ENCODE measurements at places on chromosomes 2 and 18.

DNA sequence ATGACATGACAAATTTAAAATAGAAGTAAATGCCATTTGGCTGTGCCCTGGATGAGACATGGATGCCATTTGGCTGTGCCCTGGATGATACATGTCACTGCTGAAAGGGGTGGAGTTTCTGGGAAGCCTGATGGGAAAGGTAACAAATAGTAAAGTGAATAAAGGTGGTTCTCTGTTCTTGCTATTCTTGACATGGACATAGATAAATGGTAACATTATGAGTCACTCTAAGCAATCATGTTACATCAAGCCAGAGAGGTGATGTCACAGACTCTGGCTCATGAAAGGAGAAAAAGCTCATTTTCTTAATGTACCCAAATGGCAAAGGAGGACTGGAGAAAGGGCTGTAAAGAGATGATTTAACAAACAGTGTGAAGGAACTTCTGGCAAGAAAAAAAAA, 86.4 kb downstream of the EML6 start:
- no peak for DNase-seq

DNA sequence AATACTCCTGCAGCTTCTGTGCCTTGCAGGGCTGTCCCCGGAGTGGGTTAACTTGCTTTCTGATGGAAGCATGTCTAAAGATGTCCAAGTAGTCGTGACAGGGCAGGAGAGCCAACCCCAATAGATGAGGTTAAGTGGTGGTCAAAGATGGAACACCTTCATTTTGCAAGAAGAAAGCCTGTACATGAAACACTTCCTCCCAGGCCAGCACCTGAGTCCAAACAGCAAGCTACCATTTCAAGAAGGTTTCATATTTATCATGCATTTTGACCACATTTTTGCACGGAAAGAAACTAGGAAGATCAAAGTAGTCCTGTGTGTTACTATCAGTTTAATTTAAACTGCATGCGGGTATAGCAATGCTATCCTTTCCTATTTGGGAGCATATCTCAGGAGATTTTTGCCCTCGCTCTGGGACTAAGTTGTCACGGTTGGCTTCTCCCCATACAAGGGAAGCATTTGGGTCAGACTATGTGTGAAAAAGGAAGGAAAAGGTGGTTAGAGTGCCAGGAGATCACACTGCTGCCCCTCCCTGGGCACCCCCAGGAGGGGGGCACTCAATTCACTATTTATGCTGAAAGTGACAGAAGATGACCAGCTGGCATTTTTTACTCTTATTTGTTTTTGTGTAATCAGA, 187.6 kb downstream of the ZNF521 start:
- DNase-seq, result no peak

GRCh38 chr2:195664528-195664927, 7.5 kb downstream of the SLC39A10 start:
- no peak for DNase-seq

DNA sequence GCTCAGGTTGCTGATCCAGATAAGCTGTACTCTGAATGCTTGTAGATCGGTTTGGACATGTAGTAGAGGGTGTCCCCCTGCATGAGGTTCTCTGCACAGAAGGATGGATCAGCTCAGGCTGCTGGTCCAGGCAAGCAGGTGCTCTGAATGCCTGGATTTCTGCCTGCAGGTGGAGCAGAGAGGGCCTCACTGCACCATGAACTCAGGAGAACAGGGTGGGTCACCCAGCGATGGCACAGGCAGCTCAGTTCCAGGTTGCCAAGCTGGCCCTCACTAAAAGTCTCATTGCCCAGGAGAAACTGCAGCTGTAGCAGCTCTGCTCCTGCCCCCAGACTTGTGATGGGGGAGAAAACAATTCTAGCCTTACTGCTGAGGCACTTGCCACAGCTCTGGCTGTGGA, 491.8 kb downstream of the XIRP2 start:
- no peak for DNase-seq

GRCh38 chr18:25350489-25351251, 1.3 kb downstream of the ZNF521 start:
- DNase-seq, result peak; percentile 78

DNA sequence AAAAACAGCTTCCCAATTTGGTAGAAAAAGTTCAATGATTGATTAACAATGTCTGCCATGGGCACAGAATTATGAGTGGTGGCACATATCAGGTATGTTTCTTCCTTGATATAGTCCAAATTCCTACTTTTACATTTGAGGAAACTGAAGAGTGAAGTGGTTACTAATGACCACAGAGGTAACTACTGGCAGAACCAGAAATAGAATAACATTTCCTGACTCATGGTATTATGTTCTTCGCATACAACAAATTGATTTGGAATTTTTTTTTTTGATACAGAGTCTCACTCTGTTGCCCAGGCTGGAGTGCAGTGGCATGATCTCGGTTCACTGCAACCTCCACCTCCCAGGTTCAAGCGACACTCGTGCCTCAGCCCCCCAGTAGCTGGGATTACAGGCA, 6.0 kb upstream of the NFE2L2 start:
- DNase-seq, result no peak

DNA sequence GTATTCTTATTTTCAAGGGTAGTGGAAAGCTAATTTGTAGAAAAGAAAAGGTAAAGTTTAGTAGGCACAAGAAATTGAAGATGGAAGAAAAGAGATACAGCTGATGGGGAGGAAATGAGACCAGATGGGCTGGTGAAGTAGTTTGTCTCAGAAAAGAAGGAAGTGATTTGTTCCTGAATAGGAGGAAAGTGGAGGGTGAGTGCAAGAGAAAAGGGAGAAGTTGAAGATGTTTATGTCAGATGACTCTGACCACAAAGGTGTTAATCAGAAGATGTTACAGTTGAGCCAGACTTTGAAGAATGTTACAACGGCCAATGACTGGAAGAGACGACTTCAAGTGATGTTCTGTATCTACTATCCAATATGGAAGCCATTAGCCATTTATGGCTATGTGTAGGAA, 21.2 kb downstream of the ZSCAN30 start:
- DNase-seq, result no peak

DNA sequence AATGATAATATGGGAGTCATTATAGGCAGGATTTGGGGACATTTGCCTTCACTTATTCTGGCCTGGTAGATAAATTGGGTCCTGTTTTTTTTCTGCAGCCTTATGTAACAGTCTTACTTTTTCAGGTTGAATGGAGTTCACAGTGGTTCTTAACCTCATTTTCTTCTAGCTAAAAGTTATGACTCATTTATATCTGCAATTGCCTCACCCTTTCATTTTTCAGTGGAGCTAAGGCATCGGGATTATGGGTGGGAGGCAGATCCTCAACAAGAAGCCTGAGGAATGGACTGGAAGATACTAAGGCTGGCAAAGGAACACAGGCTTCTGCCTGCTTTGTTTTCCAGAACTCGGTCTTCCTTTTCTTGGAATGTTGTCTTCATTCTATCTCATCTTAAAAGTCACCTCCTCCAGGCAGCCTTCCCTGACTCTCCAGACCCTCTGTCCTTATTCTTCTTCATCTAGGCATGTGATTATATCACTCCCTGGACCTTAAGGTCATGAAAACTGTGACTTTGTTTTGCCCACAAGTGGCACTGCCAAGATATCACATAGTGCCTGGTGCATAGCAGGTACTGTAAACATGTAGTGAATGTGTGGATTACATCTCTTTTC, 41.0 kb upstream of the ACSL3 start:
- no peak for DNase-seq

DNA sequence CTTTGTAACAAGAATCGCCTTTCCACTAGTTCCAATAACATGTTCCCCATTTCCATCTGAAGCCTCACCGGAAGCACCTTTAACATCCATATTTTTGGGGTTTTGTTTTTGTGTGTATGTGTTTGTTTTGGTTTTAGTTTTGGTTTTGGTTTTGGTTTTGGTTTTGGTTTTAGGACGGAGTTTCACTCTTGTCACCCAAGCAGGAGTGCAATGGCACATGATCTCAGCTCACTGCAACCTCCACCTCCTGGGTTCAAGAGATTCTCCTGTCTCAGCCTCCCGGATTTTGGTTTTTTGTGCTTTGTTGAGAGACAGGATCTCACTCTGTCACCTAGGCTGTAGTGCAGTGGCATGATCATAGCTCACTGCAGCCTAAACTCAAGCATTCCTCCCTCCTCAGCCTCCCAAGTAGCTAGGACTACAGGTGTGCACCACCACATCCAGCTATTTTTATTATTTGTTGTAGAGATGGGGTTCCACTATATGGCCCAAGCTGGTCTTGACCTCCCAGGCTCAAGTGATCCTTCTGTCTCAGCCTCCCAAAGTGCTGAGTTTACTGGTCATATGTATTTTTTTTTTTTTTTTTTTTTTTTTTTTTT, 36.3 kb downstream of the TGOLN2 start:
- DNase-seq, result no peak

GRCh38 chr2:230447455-230448451, 31.8 kb downstream of the SP100 start:
- no peak for DNase-seq

DNA sequence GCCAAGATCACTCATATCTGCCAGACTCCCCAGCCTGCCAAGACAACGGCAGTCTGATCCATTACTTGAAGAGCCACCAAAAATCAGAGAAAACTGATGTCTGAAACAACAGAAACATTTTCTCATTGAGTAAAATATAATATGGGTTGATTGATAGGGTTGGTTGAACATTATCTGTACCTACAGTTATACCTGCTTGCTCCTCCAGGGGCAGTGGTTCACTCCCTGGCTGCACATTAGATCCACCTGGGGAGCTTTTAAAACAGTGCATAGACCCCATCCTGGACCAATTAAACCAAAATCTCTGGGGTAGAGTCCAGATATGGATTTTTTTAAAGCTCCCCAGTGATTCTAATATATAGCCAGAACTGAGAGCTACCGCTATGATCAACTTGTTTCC, 43.6 kb upstream of the SLC14A2 start:
- DNase-seq, result no peak

GRCh38 chr2:134097740-134098139, 156.1 kb upstream of the MGAT5 start:
- no peak for DNase-seq

- no peak for DNase-seq
These were observed 197.2 kb upstream of the ID2 start for GRCh38 chr2:8484502-8485283.

DNA sequence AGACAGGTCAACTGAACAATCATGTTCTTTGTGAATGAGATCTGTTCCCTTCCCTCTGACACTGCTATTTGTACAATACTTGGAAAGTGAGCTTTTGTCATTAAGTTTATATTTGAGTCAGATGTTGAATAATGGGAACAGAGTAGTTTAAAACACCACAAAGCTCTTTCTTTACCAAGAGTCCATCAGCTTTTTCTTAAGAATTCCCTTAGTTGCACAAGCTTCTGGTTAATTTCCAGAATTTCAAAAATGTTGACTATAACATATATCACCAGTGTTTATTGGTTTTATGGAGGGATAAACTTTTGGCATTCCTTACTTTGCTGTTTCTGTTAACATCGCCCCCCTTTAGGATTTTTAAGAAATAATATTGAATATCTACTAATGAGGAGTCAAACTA, 403.7 kb downstream of the CCDC85A start:
- no peak for DNase-seq

DNA sequence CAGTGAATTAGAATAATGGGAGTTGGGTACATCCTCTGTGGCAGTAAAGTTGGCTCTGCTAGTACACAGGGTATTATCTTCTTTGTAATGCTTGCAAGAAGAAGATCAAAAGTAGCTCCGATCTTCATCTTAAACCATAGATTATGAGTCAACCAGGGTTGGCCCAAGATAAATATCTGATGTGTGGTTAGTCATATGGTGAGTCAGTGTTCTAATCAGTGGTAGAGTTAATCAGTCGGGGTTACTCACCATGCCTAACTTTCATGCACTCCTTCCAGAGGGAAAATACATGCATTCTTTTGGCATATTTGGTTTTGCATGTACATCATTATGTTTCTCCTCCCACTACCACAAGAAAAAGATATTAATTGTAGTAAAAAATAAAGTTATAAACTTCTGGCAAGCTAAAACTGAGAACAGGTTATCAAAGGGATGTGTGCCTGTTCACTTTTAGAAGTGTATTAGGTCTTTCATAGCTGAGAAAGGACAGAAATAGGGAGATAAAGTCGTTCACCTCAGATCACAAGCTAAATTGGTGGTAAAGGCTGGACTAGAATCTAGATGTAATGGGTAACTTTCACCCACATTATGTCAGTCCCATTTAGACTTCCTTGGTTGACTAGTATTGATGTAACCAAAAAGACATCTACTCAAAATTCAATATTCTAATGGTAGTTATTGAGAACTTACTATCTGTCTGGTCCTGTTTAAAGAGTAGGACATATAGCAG, 684.4 kb downstream of the IRS1 start:
- no peak for DNase-seq

GRCh38 chr2:234689911-234690379, 193.1 kb upstream of the ARL4C start:
- no peak for DNase-seq

- DNase-seq, result no peak
These were observed 12.9 kb downstream of the ARPC2 start for GRCh38 chr2:218229851-218230250.

DNA sequence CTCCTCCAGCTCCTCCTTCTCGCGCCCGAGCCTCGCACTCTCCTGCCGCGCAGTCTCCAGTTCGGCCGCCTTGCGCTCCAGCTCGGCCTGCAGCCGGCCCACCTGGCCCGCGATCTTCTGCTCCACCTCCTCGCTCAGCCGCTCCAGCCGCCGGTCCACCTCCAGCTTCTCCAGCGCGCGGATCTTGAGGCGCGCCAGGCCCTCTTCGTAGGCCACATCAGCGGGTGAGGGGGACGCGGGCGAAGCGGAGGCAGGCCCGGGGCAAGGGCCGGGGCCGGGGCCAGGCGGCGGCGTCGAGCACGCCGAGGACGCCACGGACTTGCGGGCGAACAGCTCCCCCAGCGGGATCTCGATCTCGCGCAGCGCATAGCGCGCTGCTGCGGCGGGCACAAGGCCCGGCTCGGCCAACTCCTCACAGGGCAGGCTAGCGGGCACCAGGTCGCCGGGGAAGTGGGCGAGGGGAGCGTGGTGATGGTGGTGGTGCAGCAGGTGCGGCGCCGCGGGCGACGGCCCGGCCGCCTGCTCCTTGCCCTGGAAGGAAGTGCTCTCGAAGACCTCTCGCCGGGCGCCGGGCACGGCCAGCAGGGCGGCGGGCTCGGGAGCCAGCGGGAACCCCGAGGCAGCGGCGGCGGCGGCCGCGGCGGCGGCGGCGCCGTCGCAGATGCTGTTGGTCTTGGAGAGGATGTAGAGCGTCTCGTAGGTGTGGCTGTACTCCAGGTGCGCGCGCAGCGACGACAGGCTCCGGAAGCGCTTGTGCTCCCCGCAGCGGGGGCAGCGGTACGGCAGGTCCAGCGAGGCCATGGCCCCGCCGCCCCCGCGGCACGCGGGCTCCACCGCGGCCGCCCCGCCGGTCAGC, 15.2 kb downstream of the FBXO41 start:
- peak; percentile 45 for DNase-seq

DNA sequence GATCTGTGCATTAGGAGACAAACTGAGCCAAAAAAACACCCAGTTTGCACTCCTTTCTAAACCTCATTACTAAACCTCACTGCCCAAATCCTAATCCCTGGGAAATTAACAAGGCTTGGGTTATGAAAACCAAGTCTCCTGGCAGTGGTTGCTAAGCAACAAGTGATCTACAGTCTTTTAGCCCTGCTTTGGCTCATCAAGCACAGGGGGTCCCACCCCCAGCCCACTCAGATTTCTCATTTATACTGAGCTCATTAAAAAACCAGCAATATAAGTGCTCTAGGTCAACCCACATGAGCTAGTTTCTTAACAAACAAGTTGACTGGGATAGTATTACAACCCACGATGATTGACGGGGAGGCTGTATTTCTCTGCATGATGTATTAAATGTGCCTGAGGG, 18.4 kb downstream of the DNER start:
- DNase-seq, result no peak

GRCh38 chr2:28045676-28046351, 155.3 kb downstream of the BABAM2 start:
- no peak for DNase-seq

All from D341Med (cell line).